IPS DF 6.9 (cell line): ENCODE measurements at places on chromosomes 3 and 15.
A peak's percentile ranks its signal among the peaks of the same experiment; 100 is the strongest.

- DNase-seq, result peak; percentile 77
These were observed 31.0 kb downstream of the GRIP2 start for GRCh38 chr3:14508966-14509795.

- DNase-seq, result no peak
These were observed 31.8 kb downstream of the PCOLCE2 start for GRCh38 chr3:142857056-142857455.

DNA sequence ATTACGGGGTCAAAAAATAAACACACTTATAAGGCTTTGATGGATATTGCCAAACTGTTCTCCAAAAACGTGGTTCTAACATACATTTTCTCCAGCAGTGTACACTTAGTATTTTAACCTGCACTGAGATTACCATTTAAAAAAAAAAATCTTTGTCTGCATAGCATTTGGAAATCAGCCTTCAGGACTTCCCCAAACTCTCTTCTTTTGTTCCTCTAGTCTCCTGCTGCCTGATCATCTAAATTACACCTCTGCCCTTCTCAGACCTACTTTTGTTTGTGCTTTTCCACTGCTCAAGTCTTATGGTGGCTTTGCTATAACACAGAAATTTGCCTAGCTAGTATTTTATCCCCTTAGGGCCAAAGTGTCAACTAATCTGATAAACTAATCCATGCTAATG lies 3.8 kb downstream of the NCEH1 start:
- no peak for DNase-seq

- no peak for DNase-seq
These were observed 14.1 kb upstream of the CXCR6 start for GRCh38 chr3:45929042-45929679.

GRCh38 chr3:134535186-134535970 lies 49.5 kb downstream of the CEP63 start:
- DNase-seq, result no peak

DNA sequence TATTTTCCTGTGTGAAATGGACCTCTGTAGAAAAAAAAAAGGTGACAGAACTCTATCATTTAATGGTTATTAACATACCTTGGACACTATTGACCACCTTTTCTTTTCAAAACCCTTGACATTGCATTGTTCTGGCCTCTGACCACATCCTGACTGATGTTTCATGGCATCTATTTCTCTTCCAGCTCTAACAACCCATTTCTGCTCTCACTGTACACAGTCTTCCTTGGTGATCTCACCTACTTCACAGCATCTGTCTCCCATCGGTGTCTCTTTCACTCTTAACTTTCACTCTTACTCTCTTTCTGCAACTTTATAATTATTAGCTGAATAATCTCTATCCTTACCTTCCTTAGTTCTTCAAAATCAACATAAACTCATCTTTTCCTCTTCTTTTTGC lies 217.4 kb upstream of the CD96 start:
- no peak for DNase-seq
